ENCODE measurements at places on chromosomes 16 and 17.

DNA sequence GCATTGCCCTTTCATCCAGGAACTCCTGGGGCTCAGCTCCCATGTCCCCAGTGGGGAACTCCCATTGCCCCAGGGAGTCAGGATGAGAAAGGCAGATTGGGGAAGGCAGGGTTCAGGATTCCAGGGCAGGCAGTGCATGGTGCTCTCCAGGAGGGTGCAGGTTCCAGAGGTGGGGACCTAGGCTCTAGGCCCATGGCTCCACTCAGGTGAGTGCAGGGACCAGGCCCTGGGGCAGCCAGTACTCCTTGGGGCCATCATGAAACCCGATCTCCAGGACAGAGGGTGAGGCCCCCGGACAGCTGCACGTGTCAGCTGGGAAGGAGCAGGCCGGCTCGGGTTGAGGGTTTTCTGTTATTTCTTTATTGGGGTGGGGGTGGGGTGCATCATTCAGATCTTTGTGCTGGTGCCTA is 1.3 kb upstream of the MTSS2 start:
- no peak for DNase-seq

DNA sequence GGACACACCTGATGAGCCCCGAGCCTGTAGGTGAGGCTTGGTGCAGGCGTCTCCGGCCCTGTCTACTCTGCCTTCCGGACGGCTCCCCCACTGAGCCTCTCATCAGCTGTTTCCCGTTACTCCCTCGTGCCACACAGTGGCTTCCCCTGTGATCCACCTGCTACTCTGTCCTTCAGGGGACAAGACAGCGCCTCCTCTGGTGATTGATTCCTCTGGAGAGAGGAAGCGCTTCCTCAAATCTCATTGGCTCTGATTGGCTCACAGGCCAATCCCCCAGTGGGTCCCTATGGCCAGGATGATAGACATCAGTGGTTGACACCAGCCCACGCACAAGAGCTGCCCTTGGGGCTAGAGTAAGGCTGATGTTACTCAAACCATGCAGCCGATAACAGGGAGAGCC is 24.0 kb downstream of the RNF213 start:
- DNase-seq, result no peak

GRCh38 chr17:34641368-34641767 is 62.0 kb downstream of the TMEM132E start:
- no peak for DNase-seq

DNA sequence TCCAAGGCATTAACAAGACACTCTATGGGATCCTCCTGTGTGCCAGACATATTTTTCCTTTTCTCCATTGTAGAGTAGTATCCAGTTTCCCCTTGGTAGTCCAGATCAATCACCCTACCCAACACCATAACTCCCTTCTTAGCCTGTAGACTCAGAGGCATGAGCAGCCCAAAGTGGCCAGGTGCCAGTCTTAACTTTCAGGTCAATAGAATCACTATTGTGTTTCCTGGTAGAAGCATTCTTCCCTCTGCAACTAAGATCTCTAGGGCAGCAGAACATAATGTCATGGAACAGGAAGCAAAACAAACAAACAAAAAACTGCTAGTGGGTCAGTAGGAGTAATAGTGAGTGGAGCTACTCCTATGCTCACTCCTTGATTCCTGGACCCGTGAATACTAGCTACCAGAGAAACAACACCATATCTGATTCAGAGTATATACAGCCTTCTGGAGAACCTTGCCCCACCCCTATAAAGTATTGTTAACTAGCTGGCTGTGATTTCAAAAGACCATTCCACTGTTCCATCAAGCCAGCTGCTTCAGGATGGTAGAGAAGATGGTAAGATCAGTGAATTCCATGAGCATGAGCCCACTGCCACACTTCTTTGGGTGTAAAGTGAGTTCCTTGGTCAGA is 11.2 kb upstream of the CLEC19A start:
- DNase-seq, result no peak

DNA sequence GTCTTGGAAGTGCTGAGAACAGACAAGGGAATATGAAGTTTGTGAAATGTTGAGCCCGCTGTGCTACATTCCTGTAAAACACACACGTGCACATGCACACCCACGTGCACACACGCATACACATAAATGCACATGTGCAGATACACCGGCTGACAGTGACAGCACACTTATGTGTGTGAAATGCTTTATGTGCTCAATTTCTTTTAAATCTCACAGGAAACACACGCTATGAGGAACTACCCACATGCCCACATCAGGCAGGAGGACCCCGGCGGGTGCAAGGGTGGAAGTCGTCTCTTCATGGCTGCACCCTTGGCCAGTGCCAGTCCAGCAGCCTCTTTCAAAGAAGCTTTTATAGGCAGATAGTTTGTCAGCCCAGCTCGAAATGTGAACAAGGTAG is 561 bp upstream of the WFDC1 start:
- no peak for DNase-seq

- DNase-seq, result no peak
These were observed 11.6 kb upstream of the MPRIP start for GRCh38 chr17:17030515-17031211.

DNA sequence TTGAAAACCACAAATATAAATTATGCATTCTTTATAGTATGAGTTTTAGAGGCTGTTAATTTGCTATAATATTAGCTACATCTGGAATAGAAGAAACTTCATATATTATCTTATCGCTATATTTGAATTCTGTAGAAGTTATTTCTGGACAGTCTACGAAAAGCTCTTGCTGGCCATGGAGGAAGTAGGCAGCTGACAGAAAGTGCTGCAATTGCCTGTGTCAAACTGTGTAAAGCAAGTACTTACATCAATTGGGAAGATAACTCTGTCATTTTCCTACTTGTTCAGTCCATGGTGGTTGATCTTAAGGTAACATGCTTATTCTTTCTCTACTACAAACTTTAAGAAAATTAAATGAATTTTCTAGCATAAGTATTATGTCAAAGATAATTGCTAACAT is 96.8 kb downstream of the OMG start:
- no peak for DNase-seq

DNA sequence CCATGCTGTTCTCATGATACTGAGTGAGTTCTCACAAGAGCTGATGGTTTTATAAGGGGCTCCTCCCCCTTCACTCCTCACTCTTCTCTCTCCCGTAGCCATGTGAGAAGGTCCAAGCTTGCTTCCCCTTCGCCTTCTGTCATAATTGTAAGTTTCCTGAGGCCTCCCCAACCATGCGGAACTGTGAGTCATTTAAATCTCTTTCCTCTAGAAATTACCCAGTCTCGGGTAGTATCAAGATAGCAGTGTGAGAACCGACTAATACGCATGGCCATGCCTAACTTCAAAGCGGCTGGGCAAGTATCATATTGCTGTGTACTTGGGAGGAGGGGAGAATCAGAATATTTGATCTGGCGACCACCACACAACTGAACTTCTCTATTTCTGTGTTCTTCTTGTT is 88.3 kb downstream of the PRKCB start:
- DNase-seq, result no peak

GRCh38 chr16:25198021-25198420 is 18.7 kb upstream of the AQP8 start:
- no peak for DNase-seq

- no peak for DNase-seq
These were observed 64.3 kb downstream of the KLHDC4 start for GRCh38 chr16:87701505-87701921.

GRCh38 chr17:6085812-6086211 is 15.6 kb downstream of the WSCD1 start:
- no peak for DNase-seq

DNA sequence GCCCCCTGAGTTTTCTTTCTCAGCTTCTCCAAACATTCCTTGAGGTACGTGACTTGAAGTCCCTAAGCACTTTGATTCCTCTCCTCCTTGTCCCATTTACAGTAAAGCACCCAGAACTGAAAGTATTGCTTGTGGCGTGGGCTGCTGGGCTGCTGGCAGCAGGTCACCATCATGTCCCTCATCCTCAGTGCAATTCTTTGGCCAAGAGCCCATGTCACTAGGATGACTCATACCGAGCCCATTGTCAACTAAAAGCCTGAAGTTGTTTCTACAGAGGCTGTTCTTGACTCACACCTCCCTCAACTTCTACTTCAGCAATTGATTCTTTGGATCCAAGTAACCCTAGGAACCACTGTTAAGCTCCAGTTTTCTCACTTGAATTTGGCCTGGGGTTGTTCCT is 54.3 kb downstream of the KPNA2 start:
- DNase-seq, result no peak

DNA sequence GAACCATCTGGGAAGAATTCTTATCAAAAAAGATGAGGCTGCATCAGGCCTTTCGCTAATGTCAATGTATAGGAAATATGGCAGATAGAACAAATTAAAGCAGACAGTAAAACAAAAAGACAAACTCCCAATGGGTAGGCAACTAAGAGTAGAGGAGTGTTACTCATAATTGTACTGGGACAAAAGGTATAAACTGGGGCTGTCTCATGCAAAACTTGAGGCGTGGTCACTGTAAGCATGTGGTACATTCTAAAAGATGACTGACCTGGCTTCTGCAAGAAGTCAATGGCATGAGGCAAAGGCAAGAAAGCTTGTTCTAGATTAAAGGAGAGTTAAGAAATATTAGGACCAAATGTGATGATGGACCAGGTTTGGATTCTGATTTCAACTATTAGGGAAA is 26.7 kb downstream of the SMIM36 start:
- DNase-seq, result no peak

DNA sequence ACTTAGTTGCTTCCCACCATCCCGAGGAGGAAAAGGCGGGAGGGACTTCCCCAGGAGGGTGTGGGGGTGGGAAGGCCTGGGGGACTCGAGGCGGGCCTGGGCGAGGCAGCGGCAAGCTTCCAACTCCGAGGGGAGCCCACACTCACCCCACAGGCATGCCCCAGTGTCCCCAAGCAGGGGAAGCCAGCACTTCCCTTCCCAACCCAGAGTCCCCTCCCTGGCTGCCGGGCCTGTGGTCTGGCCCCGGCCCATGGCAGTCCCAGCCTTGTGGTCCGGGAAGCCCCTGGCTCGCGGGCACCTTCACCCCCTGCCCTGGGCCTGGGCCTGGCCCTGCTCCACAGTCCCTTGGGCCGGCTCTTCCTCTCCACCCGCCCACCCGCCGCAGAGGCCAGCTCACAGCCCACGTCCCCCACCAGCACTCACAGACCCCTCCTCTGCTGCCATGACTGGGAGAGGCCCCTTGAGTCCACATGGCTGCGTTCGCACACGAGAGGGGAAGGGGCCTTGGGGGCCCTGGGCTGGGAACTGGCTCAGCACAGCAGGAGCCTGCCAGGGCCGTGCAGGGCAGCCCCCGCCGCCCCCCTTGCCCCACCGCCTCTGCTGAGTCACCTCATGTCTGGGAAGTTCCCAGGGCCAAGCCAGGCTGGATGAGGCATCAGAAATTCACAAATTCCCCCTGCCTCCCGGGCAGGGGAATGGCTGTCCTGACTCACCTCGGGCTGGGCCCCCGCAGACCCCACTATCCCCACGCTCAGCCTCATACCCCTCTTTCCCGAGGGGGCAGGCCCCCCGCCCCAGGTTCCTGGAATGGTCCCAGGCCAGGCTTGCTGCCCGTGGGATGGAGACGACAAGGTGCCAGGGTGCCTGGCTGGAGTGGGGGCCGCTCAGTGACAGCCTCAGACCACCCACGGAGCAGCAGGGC is 27.8 kb downstream of the BAHCC1 start:
- DNase-seq, result no peak

DNA sequence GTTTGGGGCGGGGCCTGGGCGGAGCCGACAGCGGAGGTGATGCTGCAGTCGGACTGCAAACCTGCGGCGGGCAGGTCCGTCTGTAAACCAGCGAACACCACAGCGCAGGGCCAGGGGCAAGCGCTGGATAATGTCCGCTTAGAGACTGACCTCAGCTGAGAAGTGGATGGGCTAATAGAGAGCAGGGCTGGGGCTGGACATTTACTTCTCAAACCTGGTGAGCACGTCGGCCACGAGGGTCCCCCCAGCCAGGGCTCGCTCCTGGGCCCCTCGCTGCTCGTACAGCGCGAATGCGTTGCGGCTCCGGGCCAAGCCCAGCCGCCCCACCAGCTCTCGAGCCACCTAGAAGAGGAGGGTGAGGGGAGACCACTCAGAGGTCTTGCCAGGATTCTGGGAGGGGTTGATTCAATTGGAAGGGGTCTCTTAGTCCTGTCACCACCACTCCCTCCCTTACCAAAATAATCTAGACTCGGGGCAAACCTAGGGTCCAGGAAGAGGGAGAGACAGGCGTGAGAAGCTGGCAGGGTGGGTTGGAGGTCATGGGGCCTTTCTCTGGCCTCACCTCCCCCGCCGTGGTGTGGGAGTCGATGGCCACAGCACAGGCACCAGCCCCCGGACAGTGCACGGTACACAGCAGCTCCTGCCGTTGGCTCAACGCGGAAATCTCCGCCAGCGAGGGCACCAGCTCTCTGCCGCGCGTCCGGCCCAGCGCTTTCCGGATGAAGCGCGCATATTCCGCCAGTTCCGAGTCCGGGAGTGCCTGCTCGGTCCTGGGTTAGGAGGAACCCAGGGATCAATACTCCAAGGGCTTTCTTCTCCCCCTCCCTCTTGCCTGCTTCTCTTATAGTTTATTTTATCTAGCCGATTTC is 5.8 kb downstream of the PLEKHH3 start:
- DNase-seq, result no peak

DNA sequence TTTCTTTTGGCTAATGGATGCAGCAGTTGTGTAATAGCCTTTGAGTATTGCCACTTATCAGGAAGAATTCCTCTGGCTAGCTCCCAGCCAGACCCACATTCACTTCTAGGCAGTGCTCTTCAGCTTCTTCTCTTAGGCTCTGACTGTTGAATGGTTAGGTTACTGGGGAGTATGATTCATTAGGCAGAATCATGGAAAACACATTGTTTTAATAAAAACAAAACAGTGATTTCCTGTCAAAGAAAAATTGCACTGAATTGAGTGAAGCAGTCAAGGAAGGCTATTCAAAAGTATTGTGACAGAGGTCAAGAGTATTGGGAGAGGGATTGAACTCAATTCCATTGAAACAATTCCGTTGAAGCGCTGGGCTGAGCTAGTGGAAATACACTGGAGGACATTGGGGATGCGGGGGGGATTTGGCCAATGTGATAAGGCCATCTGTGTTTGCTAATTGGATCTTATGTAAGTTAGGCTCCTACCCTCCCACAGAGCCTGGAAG is 68.0 kb downstream of the CNTNAP4 start:
- DNase-seq, result no peak

- no peak for DNase-seq
These were observed 297.9 kb upstream of the PSMD7 start for GRCh38 chr16:73998707-73999106.

DNA sequence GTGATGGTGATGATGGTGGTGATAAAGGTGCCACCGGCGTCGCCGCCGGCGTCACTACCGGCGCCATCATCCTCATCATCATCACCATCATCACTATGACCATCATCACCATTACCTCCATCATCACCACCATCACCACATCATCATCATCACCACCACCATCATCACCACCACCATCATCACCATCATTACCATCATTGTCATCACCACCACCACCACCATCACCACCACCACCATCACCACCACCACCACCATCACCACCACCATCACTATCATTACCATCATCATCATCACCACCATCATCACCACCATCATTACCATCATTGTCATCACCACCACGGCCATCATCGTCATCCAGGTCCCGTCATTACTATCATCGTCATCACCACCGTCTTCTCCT is 179.7 kb downstream of the NPIPB11 start:
- no peak for DNase-seq

- no peak for DNase-seq
These were observed 1.7 kb upstream of the SLC16A11 start for GRCh38 chr17:7045492-7046126.
